Smooth muscle cell of trachea (primary cell): ENCODE measurements at places on chromosomes 3 and 15. TPM values are rescaled to one million over a fixed set of nuclear protein-coding genes. Genes with fewer than 3 reads are reported as not detected.

BUB1B gene
- total RNA-seq = 1.8 and 33.3 TPM in 2 replicates

ST8SIA2 gene
- total RNA-seq = under 0.01 TPM in 1 of 2 replicates, not detected in the other

TF gene
- total RNA-seq = 0.17 TPM in 1 of 2 replicates, not detected in the other

AHSG gene
- not detected in 2 replicates for total RNA-seq

ZKSCAN7 gene
- total RNA-seq = 9.0 and 11.1 TPM in 2 replicates

AP3S2 gene
- total RNA-seq = 68.5 and 89.2 TPM in 2 replicates
